Hindlimb muscle (tissue), 1 donor: ENCODE measurements at places on chromosomes 5 and 9. TPM values are rescaled to one million over a fixed set of nuclear protein-coding genes. Genes with fewer than 3 reads are reported as not detected.

MRPL41 gene
- 34.2 TPM for polyA plus RNA-seq

SPATA31E1 gene
- not detected for polyA plus RNA-seq

PARP8 gene
- polyA plus RNA-seq = 13.2 TPM

PROB1 gene
- polyA plus RNA-seq = 55.2 TPM

SPATA31D4 gene
- not detected for polyA plus RNA-seq

FOXD4L4 gene
- not detected for polyA plus RNA-seq

PDE6A gene
- 0.09 TPM for polyA plus RNA-seq

PLAC8L1 gene
- 1.3 TPM for polyA plus RNA-seq

GFI1B gene
- polyA plus RNA-seq = 0.56 TPM

BTF3 gene
- 1,218 TPM for polyA plus RNA-seq

TMEFF1 gene
- polyA plus RNA-seq = 2.7 TPM

MYOZ3 gene
- polyA plus RNA-seq = 12.5 TPM

HTR1A gene
- not detected for polyA plus RNA-seq

OBP2B gene
- polyA plus RNA-seq = not detected

KLHL9 gene
- polyA plus RNA-seq = 19.6 TPM

LCN1 gene
- polyA plus RNA-seq = not detected

ORM1 gene
- polyA plus RNA-seq = 0.30 TPM

IL4 gene
- polyA plus RNA-seq = not detected

NAIP gene
- polyA plus RNA-seq = 21.9 TPM

ADAMTSL2 gene
- polyA plus RNA-seq = 4.0 TPM

TAF11L7 gene
- polyA plus RNA-seq = not detected

C1QTNF2 gene
- 21.0 TPM for polyA plus RNA-seq

ALDH1B1 gene
- polyA plus RNA-seq = 21.7 TPM

TLR4 gene
- 6.2 TPM for polyA plus RNA-seq

TRPM6 gene
- 0.32 TPM for polyA plus RNA-seq

CCNO gene
- polyA plus RNA-seq = 0.39 TPM

TAF1L gene
- polyA plus RNA-seq = 0.05 TPM

MYOT gene
- polyA plus RNA-seq = 268 TPM

WDR70 gene
- 31.4 TPM for polyA plus RNA-seq

CDX1 gene
- polyA plus RNA-seq = 0.19 TPM

ARL14EPL gene
- polyA plus RNA-seq = 0.10 TPM

PPP3R2 gene
- not detected for polyA plus RNA-seq

SHOC1 gene
- polyA plus RNA-seq = 0.26 TPM

LRRC19 gene
- polyA plus RNA-seq = 0.13 TPM

HAND1 gene
- not detected for polyA plus RNA-seq

FAM114A2 gene
- polyA plus RNA-seq = 16.0 TPM

PAXX gene
- 23.9 TPM for polyA plus RNA-seq

WNK2 gene
- polyA plus RNA-seq = 17.2 TPM

GPSM1 gene
- polyA plus RNA-seq = 28.5 TPM

ENTPD2 gene
- polyA plus RNA-seq = 11.0 TPM

CXXC5 gene
- 95.0 TPM for polyA plus RNA-seq

TCOF1 gene
- polyA plus RNA-seq = 23.5 TPM

OR1J2 gene
- not detected for polyA plus RNA-seq

PAX5 gene
- 0.21 TPM for polyA plus RNA-seq

GSN gene
- 316 TPM for polyA plus RNA-seq
